Stimulated activated CD4-positive, alpha-beta T cell treated with anti-CD3 and anti-CD28 coated beads, Interleukin-1b, Interleukin-23, amount 100 ng/mL, for 48 hours (primary cell): ENCODE measurements at places on chromosomes 4 and X.

DNA sequence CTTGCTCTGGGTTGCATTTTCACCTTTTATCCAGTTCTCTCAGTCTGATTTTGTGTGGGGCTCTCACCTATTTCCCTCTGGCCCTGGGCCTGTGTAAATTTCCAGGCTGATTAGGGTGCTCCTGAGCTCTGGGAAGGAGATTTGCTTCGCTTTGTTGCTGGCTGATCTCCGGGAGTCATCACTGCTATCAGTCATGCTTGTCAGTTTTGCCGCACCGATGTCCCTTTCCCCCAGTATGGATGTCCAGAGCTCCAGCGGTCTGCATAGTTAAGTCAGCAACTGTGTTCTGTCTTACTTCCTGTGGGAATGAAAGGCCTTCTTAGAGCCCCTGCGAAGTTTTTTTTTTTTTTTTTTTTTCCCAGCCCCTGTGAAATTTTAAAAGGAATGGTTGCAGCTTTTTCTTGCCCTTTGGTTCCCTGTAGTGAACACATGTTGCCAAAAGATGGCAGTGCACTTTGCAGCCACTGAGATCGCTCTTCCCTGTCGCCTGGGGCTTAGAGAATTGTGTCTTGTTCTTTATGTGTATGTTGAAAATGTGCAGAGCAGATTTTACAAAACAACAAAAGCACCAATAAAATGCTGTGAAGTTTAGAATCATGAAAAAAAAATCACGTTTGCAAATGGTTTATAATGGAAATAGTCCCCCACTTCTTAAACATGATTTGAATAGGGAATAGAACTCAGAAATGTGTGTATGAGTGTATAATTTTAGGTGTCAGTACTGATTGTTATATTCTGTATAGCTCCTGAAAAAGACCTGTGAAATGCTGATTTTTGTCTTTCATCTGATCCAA is 109.1 kb upstream of the SLC4A4 start:
- no peak for DNase-seq

DNA sequence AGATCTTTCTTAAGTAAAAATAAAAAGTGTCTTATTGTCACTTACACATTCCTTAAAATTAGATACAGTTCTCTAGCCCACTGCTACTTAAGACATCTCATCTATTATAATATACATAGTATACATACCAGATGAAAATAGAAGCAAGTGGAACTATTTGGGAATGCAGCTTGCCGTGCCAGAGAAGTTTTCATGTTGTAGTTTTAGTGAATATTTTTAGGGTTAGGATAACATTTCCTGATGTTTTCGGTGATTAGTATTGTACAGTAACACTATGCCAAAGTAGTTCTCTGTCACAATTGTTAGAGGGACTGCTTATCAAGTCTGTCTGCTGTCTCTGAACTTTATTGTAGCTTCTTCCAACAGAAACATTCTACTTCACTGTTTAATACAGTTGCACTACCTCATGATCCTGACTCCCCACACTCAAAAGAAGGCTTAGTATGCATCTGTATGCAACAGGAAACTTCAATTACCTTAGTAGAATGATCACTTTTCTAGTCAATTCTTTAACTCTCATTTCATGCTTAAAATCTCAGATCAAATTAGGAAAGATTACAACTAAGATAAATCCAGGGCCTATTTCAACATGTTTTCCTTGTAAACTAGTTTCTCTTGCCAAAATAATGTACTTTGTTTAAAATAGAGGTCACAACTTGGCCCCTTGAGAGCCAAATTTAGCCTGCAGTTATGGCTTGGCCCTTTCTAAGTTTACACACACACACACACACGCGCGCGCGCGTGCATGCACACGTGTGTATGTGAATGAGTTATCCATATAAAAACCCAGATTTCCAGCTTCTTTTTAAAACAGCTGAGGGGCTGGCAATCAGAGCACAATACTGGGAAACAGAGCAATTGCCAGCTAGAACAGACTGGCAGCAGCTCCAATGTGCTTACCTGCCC is 42.3 kb upstream of the SRPX start:
- no peak for DNase-seq

GRCh38 chr4:81965911-81966310 is 407.9 kb downstream of the HNRNPD start:
- no peak for DNase-seq

- no peak for DNase-seq
Observed at GRCh38 chr4:181085557-181085956, 1157.6 kb upstream of the TENM3 start.

GRCh38 chrX:107766470-107767150 is 9.0 kb downstream of the TSC22D3 start:
- DNase-seq: no peak

DNA sequence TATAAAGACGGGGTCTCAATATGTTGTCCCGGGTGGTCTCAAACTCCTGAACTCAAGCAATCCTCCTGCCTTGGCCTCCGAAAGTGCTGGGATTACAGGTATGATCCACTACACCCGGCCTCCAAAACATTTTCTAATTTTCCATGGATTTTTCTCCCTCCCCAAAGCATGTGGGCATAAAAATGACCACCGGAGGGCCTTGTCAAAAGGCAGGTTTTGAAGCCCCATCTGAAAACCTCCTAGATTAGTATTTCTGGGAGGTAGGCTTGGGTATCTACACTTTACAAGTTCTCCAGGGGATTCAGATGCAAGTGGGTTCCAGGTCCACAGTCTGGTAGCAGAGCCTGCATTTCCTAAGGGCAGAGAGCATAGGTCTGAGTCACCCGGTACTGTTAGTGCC is 1.4 kb upstream of the GPR173 start:
- no peak for DNase-seq

DNA sequence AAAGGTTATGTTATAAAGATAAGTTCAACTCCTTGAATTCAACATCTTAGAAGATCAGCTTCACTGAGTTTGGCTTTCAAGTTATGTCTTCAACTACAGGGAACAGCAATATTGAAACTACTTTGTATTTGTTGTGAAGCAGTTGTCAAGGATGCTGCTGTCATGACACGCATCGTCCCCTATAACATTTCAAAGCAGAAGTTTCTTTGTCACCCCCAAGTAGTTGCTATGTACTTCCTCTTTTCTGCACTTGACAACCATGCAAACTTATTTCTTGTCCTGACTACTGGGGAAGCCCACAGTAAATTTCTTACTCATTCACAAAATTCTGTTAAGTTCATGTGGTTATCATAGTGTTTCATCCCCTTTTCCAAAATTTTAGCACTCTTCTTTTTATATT is 14.3 kb downstream of the ANTXR2 start:
- peak; percentile 46 for DNase-seq

DNA sequence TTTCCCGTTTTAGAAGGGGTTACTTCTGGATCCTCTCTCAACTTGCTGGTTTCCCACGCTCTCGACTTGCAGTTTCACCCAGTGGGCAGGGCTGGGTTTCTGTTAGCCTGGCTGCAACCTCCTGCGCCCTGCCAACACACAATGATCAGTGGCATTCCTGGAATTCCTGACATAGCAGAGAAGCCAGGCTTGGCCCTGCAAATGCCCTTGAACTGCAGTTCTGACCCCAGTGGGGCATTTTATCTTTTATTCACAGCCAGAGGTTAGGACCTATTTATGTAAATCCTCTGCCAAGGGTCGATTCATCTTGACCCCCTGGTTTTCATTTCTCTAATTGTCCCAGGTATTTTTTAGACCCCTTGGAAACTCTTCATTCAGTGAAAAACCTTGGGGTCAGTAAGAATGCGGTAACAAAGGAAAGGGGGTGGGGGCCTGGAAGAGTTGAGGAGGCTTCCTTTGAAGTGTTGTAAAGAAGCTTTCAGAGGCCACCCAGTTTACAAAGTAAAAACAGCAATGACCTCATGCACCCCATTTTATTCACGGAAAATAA is 217.6 kb downstream of the ZNF674 start:
- DNase-seq: no peak

DNA sequence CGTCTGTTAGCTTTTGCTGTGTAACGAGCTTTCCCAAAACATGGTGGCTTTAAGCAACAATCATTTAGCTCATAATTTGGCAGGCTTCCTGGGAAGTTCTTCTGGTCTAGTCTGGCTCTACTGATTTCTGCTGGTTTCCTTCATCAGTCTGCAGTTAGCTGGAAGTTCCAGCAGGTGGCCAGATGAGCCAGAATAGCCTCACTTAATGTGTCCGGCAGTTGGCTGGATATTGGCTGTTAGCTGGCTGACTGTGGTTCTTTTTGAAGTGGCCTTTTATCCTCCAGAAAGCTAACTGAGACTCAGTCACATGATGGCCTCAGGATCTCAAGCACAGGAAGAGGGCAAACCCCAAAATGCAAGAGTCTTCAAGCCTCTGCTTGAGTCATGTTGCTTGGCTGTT is 34.9 kb downstream of the FTHL17 start:
- no peak for DNase-seq

- no peak for DNase-seq
Observed at GRCh38 chr4:56681853-56682525, 893 bp upstream of the HOPX start.

DNA sequence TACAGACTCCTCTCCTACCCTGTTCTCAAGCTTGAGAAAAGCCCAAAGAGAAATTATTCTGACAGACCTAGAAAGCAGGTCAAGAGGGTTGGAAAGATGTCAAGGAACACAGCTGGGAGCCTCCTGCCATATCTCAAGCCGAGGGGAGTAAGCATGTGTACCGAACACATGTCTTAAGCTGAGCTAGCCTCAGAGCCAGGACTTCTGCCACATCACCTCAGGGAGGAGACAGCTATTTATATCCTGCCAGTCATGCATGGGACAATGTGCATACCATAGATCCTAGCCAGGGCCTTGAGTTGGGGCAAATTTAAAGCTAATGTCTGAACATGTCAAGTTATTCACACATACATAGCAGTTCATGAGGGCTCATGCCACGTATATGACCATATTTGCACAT is 11.8 kb downstream of the TMEM31 start:
- DNase-seq: no peak

- no peak for DNase-seq
Observed at GRCh38 chrX:20130357-20130756, 11.3 kb downstream of the EIF1AX start.

DNA sequence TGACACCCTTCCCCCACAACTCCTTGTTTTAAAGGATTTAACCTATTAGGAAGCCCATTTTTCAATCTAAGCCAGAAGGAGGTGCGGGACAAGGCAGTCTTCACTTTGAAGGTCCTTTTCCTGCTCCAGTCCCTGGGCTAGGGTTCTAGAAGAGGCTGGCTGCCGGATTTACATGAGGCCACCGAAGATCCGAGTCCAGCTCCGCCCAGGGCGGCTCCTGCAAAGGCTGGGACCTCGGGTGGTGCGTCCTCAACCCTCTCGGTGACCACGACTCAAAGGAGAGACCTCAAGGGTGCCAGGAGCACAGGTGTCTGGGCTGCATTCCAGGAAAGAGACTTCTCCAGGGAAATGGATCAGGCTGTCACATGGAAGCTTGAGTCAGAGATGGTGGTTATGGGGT is 471.6 kb downstream of the PCDH19 start:
- no peak for DNase-seq
